ENCODE measurements at places on chromosomes 2 and 18. TPM values are rescaled to one million over a fixed set of nuclear protein-coding genes. Genes with fewer than 3 reads are reported as not detected.

Gene RTP5
- total RNA-seq = 0.66 TPM

Gene MYO3B
- total RNA-seq = 0.71 TPM

Gene PSMA8
- 0.66 TPM for total RNA-seq

Gene CAPN14
- total RNA-seq = 0.52 TPM

Gene ABCB11
- total RNA-seq = 0.05 TPM

Gene AMER3
- total RNA-seq = under 0.01 TPM

Gene GPR55
- total RNA-seq = 2.1 TPM

Gene GALNT3
- total RNA-seq = 2.6 TPM

Gene ZNF512
- 41.6 TPM for total RNA-seq

Gene DNAJC5G
- not detected for total RNA-seq

Gene CDK5R2
- total RNA-seq = not detected

Gene RGPD3
- total RNA-seq = 3.9 TPM

Gene MRPL19
- total RNA-seq = 37.3 TPM

Gene ABHD1
- 0.09 TPM for total RNA-seq

Gene FOXI3
- total RNA-seq = 0.05 TPM

Gene RUFY4
- total RNA-seq = 2.6 TPM

Gene MC2R
- 0.05 TPM for total RNA-seq

Gene SLC38A11
- 0.05 TPM for total RNA-seq

Gene INHA
- total RNA-seq = 0.05 TPM

Gene TUBB6
- 24.9 TPM for total RNA-seq

Gene TRIM43
- total RNA-seq = 0.66 TPM

Gene TSGA10
- 8.9 TPM for total RNA-seq

Gene CASP10
- 12.2 TPM for total RNA-seq

Gene DYSF
- 9.2 TPM for total RNA-seq

Gene FBXO11
- 22.3 TPM for total RNA-seq

Gene PPP4R3B
- 56.0 TPM for total RNA-seq

Gene TMEFF2
- 1.2 TPM for total RNA-seq

Gene ALKAL2
- 1.7 TPM for total RNA-seq

Gene LDLRAD4
- 80.0 TPM for total RNA-seq

Gene ARHGAP28
- total RNA-seq = 4.7 TPM

Gene DNER
- total RNA-seq = 0.09 TPM

Gene SFTPB
- 0.09 TPM for total RNA-seq

Gene TXNL4A
- total RNA-seq = 120 TPM

Gene CDH2
- 3.0 TPM for total RNA-seq

Gene RNU2-63P
- 91.1 TPM for total RNA-seq

Gene UGT1A10
- 0.09 TPM for total RNA-seq

Gene ARHGAP15
- total RNA-seq = 182 TPM

Gene TSPYL6
- not detected for total RNA-seq

Gene GATA6
- total RNA-seq = 0.47 TPM

Measured in thymus (tissue), 14 donors.